HEK293T (cell line): ENCODE measurements at places on chromosomes 2 and 18.
A peak's percentile ranks its signal among the peaks of the same experiment; 100 is the strongest.

- no peak for DNase-seq
These were observed 34.5 kb downstream of the INPP5D start for GRCh38 chr2:233094614-233095013.

DNA sequence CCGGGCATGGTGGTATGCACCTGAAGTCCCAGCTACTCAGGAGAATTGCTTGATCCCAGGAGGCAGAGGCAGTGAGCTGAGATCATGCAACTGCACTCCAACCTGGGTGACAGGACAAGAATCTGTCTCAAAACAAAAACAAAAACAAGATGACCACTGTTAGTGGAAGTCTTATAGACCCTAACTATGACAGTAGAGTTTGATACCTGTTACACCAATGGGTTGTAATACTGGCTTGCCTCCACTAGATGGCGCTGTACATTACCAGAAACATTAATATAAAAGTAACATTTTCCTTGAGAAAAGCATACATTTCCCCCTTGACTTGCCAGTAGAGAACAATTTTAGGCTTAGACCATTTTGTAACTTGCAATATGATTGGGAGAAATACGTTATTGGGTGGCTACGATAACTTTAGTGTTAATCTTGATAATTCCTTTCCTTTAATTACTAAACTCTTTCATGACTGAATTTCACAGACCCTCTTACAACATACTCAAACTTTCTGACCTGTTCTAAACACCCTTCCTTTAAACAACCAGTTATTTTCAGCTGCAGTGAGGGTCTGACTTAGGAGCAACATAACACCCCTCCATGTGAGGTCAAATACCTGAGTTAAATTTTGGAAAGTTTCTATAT lies 19.5 kb downstream of the SLC25A52 start:
- DNase-seq: peak; percentile 64

DNA sequence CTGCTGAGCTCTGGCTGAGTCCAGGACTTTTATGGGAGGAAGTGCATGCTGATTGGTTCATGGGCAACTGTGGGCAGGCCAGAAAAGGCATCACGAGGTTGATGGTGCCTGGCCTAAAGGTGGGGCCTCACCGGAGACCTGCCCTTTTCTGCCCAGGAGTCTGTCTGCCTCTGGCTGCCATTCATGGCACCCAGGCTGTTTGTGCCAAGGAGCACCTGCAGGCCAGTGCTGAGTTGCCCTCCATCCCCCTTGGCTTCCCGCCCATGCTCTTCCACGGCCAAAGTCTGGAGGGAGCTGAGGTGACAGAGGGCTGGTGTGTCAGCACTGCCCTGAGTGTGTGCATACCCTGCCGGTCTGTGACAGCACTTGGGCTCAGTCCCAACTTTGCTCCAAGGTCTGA lies 123.2 kb downstream of the PTH2R start:
- DNase-seq: no peak

GRCh38 chr2:205496370-205496769 lies 185.9 kb upstream of the NRP2 start:
- DNase-seq: no peak

DNA sequence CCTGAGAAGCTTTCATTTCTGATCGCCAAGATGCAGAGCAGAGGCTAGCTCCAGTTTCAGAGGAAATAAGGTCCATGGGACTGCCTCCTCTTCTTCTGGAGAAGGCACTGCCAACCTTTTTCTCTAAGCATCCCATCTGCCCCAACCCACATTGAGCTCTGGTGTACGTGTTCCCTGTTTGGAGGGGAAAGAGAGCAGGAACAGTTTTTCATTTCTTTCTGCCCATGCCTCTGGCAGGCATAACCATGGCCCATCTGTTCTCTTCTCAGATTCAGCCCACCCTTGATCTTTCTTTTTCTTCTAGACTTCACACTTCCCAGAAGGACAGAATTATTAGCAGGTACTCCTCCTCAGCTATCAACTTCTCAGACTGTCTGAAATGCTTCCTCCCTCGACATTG lies 1110.3 kb upstream of the KLHL29 start:
- no peak for DNase-seq

DNA sequence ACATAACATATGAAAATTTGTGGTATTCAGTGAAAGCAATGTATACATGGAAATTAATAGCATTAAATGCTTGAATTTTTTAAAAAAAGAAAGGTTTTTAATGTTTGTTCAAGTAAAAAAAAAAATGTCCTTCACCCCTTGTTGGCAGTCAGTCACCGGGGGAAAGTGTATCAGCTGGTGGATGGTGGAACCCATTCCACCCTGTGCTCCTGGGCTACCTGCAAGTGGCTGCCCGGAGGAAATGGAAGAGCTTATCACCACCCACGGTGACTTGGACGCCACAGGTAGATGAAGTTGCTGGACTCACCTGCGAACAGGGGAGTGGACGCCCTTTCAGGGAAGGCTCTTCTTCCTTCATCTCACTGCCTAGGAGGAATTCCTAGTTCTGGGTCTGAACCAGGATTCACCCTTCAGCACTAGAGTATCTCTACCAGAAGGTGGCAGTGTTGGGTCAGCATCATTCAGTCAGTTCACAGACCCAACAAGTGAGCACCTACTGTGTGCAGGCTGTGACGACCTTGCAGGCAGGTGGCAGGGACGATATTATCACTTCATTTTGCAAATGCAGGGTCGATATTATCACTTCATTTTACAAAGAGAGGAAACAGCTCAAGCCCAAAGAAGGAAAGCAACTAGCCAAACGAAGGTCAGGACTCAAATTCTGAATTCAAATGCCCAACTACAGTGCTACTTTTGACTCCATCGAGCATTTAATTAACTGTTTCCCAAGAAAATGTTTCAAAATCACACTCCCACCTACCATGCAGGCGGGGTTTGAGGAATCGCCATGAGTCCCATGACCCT lies 35.8 kb downstream of the CIB4 start:
- DNase-seq: peak; percentile 65

- no peak for DNase-seq
These were observed 642.3 kb upstream of the LINC00305 start for GRCh38 chr18:64791236-64791635.

- DNase-seq: no peak
These were observed 15.9 kb upstream of the VPS4B start for GRCh38 chr18:63438181-63438580.

DNA sequence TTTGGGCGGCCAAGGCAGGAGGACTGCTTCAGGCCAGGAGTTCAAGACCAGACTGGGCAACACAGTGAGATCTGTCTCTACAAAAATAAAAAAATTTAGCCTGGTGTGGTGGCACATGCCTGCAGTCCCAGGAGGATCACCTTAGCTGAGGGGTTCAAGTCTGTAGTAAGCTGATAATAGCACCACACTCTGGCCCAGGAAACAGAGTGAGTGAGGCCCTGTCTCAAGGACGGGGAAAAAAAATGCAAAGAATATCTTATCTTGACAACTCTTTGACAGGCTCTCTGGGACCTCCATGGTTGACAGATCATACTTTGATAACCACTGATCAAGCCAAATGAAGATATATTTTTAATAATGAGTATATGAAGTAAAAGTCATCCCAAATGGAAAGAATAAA lies 22.7 kb downstream of the USP34 start:
- no peak for DNase-seq

DNA sequence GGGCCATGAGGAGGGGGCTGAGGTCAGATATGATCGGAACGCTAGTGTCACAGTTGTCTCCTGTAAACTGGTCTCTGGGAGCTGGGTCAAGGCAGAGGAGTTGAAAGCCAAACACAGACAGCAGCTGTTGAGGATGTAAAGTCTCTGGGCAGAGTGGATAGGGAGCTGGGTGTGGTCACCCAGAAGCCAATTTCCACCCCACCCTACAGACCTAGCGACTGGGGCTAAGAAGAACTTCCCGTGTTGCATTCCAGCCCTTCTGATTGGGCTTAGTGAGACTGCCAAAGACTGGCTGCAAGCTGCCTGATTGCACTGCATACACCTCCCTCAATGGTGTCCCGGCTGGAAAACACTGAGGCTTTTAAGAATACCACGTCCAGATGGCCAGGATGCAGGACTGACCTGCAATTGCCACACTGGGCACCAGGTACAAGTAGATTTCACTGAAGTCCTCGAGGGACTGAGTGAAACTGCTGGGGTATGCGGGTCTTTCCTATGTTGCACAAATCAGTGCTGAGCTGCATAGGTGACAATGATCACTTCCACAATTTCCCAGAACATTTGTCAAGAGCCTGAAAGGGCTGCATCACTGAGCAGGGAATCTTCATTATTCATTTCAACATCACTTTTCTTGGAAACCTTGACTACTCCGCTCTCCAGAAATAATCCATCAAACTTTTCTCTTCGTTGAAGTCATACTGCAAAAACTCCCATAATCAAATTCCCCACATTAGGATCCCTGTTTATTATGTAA lies 43.1 kb upstream of the EML4 start:
- DNase-seq: no peak

- DNase-seq: peak; percentile 73
These were observed 749 bp downstream of the STK25 start for GRCh38 chr2:241507430-241508239.

DNA sequence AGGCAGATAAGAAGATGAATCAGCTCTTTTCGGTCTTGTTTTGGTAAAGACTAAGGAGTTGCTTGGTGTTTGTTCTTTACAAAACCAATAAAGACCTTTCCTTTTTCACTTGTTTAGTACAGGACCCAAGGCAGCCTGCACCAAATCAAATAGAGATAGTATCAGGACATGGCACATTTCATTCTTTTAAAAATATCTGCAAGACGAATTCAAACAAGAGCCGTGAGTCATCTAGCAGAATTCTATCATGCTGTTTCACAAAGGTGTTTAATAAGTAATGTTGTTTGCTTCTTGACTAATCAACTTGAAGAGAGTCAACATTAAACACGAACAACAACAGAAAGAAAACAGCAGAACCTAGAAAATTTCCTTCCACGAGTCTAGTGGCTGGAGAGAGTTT lies 102.8 kb upstream of the TTN start:
- DNase-seq: no peak

DNA sequence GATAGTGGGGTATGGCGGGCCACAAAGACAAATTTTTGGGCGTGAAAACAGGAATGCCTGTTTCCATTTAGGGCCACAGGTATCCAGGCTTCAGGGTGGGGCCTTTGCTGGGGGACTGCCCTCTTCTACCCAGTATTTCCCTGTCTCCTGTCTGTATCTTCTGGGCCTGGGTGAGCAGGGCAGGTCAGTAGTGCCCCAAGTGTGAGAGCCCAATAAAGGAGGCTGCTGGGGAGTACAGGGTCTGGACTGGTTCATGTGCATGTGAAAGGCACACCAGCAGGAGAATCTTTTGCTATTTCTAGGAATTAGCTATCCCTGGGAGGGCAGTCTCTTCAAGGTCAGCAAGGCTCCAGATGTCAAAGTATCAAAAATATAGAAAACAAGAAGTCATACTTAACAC lies 71.5 kb downstream of the MEX3C start:
- DNase-seq: no peak

GRCh38 chr18:76803814-76804213 lies 18.5 kb upstream of the ZNF236 start:
- DNase-seq: peak; percentile 57

DNA sequence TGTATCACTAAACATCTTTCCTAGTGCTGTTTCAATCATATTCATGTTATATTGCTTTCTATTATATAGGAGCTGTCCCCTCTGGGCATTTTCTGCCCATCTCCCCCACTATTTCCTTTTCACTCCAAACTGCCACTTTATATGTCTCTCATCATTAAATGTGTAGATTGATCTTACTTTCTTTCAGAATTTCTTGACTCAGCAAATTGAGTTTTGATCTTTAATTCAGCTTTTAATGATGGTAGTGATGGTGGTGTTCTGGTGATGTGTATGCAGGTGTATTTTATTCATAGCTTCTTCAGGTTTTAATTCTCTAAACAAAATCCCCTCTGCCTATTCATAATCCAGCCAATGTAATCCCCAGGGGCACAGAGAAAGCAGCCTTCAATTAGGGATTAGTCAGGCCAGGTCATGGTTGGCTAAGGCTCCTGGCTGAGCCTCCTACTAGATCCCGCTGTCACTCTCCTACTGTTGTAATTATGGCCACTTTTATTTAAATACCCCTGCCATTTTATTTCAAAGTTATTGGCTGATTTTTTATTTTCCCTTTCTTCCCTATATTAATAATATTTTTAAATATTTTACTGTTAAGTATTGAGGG lies 325.4 kb downstream of the SPAG16 start:
- no peak for DNase-seq

DNA sequence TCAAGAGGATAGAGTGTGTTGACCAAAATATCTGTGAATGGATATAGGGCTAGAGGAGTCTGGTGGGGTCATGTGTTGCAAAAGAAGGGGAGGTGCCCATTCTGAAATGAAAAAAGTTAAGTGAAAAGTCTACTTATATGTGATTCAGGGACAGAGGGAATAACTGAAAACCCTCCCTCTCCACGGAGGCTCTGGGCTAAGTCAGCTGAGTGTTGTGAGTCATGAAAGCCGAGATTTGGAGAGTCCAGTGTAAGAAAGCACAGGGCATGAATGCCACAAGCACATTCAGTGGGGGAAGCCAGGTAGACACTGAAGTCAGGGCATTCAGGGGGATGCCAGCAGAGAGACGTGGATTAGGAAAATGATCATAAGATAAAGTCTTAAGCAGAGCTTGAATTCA lies 871.9 kb downstream of the TSN start:
- no peak for DNase-seq

- peak; percentile 53 for DNase-seq
These were observed 42.1 kb downstream of the BMP10 start for GRCh38 chr2:68828887-68829708.

DNA sequence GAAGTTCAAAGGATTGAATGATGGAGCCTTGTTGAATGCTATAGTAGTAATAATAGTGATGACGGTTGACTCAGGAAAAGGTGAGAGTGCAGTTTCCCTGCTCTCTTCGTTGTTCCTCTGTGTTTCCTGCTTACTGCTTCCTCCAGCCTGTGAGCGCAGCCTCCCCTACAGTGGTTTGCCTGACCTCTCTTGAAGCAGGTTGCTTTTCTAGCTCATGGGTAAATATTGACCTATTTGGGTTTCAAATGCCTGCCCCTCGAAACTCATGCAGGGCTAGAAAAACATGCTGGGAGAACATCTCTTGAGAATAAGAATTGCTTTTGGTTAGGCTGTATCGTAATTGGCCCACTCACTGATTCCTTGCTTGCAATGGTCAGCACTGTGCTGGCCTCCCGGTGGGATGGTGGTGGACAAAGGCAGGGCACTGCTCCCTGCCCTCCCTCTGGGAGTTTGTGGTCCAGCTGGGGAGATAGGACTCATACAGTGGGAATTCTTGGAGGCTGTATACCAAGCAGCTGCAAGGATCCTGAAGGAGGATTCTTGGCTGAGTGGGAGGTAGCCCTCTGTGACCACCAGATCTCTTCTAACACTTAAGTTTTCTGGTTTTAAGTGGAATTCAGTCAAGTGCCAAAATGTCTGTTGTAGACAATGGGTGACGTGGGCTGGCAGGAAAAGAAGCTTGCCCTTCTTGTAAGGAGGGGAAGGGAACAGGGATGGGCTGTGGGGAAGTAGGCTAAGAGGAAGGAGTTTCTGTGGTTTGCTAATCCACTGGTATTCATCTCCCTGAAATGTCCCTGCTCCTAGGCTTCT lies 5.4 kb upstream of the RNF181 start:
- DNase-seq: no peak

DNA sequence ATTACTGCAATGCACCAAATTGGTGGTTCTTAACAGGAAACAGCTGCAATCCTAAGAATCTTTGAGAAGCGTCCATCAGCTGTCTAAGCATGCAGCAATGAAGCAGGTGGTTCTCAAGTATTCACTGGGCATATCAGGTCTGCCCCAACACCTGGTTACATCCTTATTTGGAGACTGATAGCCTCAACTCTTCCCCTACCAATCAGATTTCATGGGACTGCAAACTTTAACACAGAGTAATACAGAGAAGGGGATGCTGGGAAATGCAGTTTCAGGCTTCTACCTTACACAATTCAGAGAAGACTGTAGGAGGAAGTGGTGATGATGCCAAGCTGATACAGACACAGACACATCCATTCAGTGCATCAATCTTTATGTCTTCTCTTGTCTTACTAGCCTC lies 240.5 kb downstream of the BCL2 start:
- no peak for DNase-seq
